ENCODE measurements at places on chromosomes 16 and 17.

- no peak for DNase-seq
These were observed 32.1 kb upstream of the IL17C start for GRCh38 chr16:88606148-88606757.

DNA sequence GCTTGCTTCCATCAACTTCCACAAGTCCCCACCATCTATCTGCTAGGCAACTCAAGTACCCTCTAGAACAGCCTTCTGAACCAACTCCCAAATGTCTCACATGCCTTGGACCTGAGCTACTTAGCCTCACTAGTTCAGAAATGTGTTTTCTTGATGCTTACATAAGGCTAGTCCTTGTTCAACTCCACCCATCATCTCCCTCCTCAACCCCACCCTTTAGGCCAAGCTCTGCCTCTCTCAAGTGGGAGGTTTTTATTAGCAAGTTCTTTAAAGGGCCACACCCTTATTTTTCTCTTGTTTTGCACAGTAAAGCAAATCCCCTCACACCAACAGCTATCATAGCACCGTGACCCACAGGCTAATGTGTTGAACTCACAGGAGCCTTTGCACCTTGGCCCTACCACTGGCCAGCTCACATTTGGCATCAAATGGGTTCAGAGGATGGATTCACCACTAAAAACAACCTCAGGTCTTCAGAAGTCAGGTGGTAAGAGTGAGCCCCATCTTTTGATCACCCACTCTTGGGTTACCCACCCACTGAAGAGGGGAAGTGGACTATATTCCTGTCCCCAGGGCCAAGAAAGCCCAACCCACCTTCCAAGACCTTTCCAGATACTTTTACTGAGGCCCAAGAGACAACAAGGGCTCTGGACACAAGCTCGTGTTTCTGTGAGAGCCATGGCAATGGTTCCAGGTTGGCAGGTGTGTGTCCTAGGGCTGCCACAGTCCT, 12.2 kb downstream of the PIK3R5 start:
- no peak for DNase-seq

DNA sequence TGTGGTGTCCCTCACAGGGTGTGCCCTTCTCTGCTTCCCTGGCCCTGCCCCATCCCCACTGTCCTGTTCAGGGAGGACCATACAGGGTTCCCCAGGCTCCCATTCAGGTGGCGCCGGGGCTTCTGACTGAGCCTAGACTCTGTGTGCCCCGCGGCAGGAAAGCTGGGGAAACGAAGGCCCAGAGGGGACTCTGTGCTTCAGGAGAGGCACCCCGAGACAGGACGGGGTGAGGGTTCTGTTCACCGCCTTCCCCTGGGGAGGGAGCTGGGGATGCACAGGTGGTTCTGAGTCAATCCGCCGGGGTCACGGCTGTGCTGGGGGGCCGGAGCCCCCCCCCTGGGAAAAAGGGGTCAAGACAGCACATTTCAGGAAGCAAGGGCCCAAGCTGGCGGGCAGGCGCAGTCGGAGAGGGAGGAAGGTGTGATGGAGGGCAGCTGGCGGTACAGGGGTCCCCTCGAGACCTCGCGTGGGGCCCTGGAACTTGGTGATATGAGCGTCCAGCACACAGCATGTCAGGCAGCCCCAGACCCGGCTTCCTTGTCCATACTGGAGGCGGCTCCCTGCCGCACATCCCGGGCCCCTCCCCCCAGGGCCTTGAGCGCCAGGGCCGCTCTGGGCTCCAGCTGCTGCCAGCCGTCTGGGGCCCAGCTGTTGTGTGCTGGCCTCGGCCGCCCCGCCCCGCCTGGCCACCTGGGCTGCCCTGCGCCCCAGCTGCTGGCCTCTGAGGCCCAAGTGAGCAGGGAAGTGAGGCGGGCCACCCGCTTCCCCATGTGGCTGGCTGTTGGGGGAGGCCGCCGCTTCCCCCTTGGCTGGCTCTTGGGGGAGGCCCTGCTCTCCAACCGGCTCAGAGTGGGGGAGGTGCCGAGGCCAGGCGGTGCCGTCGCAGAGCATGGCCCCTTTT, 5.6 kb upstream of the NOTUM start:
- DNase-seq: peak; percentile 13

- DNase-seq: no peak
These were observed 83.0 kb upstream of the CDC42EP4 start for GRCh38 chr17:73394512-73395450.

DNA sequence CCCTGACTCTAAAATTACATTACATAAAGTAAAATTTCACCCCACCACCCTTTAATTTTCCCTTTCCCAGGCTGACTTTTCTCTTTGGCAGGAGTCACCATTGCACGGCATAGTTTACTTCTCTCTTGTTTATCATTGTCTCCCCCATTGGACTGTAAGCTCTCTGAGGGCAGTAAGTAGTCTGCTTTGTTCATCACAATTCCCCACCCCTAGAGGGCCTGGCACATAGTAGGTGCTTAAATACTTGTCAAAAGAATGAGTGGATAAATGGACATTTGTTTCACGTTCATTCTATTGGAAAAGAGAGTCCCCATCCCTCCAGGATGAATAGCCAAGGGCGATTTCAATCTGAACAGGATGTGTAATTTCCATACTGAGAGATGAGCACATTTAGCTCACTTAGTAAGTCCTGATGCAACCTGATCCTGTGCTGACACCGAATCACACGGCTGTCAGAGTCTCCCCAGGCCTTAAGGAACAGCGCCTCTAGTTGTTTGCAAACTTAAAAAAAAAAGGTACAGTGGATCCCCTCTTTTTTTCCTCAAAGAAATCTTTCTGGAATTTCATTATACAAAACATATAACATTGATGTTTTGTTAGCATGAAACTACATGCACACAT, 54.0 kb downstream of the AKAP1 start:
- no peak for DNase-seq

GRCh38 chr16:73887911-73888310, 408.7 kb upstream of the PSMD7 start:
- no peak for DNase-seq

- DNase-seq: no peak
These were observed 80.9 kb downstream of the PARN start for GRCh38 chr16:14548933-14549788.

GRCh38 chr16:58212824-58213655, 15.1 kb upstream of the CSNK2A2 start:
- DNase-seq: no peak

- no peak for DNase-seq
These were observed 112.6 kb upstream of the IRX5 start for GRCh38 chr16:54817940-54818574.

- DNase-seq: no peak
These were observed 11.7 kb downstream of the TMEM100 start for GRCh38 chr17:55710829-55711496.

DNA sequence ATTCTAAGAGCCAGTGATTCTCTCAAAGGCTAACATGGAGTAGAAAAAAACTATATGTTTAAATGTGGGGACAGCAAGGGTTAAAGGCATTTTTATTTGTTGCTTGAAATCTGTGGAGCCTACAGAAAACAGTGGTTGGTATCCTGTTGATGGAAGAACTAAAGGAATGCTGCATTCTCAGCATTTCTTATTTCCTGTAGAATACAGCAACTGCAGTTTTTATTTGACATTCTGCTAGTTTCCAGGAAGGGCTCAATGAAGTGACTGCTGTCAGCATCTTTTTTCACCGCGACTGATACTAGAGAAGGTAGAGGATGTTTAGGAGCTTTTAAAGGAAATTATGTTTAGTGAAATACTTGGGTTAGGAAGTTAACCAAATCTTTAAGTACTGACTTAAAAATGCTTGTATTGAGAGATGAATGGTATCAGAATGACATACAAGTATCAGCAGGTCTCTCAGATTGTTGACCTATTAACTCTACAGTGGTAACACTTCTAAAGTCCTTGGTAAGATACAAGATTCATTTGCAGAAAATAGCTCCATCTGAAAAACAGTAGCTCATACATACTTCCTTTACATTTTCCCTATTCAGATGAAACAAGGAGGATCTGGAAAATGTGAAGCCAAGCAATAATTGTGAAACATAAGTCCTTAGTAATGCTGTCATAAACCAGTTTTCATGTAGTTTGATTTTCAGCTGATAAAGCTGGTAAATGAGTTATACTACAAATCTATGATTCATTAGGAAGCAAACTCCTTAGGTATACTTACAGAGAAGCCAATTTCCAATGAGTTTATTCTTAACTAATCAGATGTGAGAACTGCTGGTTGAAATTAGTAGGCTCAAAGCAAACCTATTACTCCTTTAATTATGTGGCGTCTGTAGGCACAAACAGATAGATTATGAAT, 15.2 kb downstream of the CLTC start:
- no peak for DNase-seq

GRCh38 chr17:71438631-71439146, 682.1 kb upstream of the SOX9 start:
- DNase-seq: no peak

DNA sequence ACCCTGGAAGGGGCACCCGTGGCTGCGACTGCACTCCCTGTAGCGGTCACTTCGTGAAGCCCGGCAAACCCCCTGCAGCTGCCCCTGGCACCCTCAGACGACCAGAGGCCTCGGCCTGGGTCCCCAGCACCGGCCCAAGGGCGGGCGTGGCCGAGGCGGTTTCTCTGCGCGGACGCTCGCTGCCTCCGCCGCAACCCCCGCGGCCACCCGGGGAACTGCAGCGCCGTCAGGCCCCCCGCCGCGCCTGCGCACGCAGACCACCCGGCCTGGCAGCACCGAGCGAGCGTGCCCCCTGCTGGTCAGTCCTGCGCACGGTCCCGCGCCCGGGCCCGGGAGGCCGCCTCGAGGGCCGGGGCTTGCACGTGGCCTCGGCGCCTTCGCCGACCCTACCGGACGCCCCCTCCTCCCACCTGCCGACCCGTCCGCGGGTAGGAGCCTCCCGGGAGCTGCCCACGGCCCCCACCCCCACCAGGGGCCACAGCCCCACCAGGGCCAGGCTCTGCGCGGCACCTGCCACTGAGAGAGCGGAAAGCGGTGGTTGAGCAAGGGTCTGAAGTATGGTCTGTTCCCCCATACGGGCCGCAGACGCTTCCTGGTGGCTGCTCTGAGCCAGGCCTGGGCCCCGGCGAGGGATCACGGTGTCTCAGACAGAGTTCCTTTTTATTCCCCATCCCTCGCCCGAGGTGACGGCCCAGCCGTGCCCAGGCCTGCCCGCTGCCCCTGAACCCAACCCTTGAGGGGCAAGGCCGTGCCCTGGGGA, 11.5 kb upstream of the HS3ST6 start:
- peak; percentile 95 for DNase-seq

DNA sequence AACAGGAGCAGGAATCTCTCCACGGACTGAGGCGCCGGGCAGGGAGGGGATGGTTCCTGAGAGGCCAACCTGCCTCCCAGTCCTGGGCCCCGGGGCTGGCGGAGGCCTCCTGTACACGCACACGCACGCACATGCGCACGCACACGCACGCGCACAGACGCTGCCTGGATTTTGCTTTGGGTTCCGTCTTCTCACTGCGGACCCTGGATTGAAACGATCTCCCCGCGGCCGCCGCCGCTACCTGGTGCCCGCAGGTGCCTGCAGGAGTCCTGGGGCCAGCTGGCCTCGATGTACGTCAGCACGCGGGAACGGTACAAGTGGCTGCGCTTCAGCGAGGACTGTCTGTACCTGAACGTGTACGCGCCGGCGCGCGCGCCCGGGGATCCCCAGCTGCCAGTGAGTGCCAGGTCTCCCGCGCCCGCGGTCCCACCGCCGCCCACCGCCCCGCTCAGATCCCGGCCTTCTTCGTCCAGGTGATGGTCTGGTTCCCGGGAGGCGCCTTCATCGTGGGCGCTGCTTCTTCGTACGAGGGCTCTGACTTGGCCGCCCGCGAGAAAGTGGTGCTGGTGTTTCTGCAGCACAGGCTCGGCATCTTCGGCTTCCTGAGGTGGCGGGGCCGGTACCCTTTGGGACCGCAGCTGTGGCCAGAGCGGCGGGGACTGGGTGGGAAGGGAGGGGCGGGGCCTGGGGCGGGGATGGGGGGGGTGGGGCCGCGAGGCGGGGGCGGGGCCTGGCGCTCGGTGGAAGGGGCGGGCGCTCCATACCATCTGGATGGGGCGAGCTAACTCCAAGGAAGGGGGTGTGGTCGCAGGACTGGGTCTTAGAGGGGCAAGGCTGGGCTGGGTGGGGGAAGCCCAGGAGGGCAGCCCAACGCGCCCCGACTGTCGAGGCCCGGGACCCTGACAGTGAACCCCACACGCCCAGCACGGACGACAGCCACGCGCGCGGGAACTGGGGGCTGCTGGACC, 12.3 kb downstream of the CES4A start:
- DNase-seq: peak; percentile 72

DNA sequence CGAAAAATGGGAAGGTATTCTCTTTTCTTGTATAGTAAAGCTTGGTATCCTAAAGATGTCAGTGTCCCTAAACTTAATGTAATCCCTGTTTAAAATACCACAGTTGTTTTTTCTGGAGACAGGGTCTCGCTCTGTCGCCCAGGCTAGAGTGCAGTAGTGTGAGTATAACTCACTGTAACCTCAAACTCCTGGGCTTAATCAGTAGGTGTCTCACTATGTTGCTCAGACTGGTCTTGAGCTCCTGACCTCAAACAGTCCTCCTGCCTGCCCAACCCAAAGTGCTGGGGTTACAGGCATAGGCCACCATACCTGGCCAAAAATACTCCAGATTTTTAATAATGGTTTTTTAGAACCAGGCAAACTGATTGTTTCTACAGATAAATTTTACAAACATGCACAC, 8.2 kb downstream of the DCAF7 start:
- no peak for DNase-seq

GRCh38 chr17:48732688-48733629, 4.4 kb upstream of the HOXB13 start:
- DNase-seq: no peak

- no peak for DNase-seq
These were observed 24.7 kb downstream of the SOX9 start for GRCh38 chr17:72145562-72145961.

GRCh38 chr17:8494506-8495111, 58.9 kb downstream of the NDEL1 start:
- no peak for DNase-seq

GRCh38 chr16:28486266-28486665, 5.6 kb downstream of the CLN3 start:
- no peak for DNase-seq

- DNase-seq: no peak
These were observed 331.3 kb upstream of the EEF2KMT start for GRCh38 chr16:5428932-5429331.

DNA sequence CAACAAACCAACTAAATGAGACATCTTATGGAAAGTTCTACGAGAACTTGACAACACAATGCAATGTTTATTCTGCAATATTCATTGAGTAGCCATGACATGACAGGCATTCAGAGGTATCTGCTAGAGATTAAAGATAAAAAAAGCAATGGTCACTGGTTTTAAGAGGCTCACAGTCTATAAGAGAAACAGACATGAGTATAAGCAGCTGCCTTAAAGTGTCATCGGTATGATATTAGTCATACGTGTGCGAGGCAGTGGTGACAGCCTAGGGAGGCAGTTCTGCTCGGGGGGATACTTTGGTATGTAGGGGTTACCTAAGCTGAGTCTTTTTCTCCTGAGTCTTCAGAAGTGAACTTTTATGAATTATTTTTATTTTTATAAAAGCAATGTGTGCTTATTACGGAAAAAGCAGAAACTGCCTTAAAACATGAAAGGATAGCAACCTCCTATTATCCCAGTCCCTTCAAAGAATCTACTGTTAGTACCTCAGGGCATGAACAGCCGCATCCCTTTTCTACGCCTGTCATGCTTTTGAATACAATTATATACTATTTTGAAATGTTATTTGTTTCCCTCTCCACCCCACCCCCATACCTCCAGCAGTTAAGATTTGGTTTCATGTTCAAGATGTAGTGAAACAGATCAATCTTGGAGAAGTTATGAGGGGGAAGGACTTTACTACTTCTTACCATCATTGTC, 7.7 kb downstream of the ST6GALNAC1 start:
- DNase-seq: no peak

- peak; percentile 42 for DNase-seq
These were observed 4.8 kb upstream of the CMTM3 start for GRCh38 chr16:66599726-66600125.

GRCh38 chr17:41096055-41096454, 1.9 kb downstream of the KRTAP4-8 start:
- no peak for DNase-seq

Measured in CD4-positive, alpha-beta T cell treated with Interleukin-17A for 4 hours (primary cell).